ENCODE measurements at places on chromosomes 1 and 21.

DNA sequence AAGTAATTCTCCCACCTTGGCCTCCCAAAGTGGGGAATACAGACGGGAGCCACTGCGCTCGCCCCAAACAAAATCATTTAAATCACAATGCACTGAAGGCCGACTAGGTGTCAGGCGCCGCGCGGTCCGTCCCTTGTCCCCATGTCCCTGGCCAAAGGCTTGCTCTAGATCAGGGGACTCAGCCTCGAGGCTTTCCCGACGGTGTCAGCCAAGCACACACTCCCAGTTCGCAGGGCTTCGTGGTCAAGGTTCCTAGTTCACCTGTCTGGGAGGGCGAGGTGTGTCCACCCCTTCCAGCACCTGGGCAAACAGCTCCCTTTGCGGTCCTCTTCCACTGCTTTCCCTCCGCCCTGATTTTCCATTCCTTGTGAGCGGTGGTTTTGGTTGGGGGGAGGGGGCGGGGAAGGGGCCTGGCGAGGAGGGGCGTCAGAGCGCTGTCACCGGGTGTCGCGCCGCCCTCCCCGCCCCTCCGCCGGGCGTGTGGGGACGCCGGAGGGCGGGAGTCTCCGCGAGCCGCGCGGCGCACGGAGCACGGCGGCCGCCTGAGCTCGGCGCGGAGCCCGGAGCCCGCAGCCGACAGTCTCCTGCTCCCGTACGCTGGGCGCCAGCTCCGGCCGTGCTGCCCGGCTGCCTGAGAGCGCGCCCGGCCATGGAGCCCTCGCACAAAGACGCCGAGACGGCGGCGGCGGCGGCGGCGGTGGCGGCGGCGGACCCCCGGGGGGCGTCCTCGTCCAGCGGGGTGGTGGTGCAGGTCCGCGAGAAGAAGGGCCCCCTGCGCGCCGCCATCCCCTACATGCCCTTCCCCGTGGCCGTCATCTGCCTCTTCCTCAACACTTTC lies at the start of gene STUM:
Gene STUM (plus strand): TSS at position 509 of the 838 bp plus-strand sequence. CDS start 141 bp downstream, at position 650.
- peak; percentile 45 for DNase-seq

- no peak for DNase-seq
Measured at GRCh38 chr1:63122079-63122478, 200.3 kb upstream of the FOXD3 start.

DNA sequence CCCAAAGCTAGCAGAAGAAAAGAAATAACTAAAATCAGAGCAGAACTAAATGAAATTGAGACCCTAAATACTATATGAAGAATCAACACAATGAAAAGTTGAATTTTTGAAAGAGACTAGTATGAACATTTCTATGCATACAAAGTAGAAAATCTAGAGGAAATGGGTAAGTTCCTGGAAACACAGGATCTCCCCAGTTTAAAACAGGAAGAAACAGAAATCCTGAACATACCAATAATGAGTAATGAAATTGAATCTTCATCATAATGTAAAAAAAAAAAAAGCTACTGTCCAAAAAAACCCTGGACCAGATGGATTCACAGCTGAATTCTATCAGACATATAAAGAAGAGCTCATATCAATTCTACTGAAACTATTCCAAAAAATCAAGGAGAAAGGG lies 233.5 kb downstream of the PLPP3 start:
- DNase-seq: no peak

DNA sequence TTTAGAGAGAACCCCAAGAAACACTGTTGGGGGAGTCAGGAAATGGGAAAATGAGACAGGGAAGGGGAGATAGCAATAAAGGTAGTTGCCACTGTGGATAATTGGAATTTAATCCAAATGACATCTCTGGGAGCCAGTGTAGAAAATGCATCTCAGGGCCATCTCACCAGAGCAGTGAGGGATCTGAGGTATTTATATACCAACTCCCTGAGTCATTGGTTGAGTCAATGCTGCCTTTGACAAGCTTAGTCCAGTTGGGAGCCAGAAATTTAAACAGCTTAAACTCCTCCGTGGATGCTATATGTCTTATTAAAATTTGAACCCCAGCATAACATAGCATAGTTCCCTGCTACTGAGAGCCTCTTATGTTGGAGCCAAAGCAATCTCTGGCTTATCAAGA lies 140.3 kb downstream of the SLC30A10 start:
- DNase-seq: no peak

GRCh38 chr1:224466154-224466553 lies 31.6 kb upstream of the WDR26 start:
- DNase-seq: peak; percentile 6

DNA sequence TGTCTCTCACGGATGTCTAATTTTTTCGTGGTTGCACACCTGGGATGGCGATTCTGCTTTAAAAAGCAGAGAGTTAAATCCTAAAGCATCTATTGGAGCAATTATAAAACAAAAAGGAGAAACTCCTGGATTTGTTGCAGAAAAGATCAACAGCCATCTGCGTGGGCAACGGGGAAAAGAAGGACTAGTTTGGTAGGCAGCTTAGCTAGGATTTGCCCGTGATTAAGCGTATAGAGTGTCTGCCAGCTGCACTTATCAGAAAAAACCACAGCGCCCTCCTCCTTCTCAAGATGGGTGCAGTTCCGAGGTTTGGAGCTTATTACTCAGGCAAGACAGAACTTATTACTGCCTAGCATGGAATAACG lies 526 bp upstream of the SLC25A24 start:
- DNase-seq: peak; percentile 45

DNA sequence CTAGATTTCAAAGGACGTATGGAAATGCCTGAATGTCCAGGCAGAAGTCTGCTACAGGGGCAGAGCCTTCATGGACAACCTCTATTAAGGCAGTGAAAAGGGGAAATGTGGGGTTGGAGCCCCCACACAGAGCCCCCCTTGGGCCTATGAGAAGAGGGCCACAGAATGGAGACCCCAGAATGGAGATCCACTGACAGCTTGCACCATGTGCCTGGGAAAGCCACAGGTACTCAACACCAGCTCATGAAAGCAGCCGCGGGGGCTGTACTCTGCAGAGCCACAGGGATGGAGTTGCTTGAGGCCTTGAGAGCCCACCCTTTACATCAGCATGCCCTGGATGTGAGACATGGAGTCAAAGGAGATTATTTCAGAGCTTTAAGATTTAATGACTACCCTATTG lies 108.7 kb downstream of the DMRTB1 start:
- DNase-seq: no peak

DNA sequence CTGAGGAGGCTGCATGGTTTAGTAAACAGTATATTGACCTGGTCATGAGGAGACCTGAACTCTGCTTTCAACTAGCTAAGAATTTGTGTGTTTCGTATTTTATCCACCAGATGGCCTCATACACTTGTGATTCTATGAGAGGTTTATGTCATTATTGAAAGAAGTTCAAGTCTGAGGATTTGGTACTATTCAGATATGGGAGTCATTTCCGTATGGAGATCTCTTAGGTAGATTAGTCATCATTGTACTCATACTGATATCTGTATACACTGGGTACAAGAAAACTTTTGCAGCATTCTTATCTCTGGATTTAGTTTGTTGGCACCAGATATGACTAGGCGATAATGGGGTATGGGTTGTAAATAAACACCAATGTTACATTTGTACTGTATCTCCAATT lies 26.6 kb downstream of the ATF6 start:
- peak; percentile 40 for DNase-seq

- DNase-seq: no peak
Measured at GRCh38 chr1:153364156-153364555, 6.5 kb downstream of the S100A9 start.
